Nasal cavity respiratory epithelium epithelial cell of viscerocranial mucosa (primary cell): ENCODE measurements at places on chromosomes 2 and 18. TPM values are rescaled to one million over a fixed set of nuclear protein-coding genes. Genes with fewer than 3 reads are reported as not detected.

The VWC2L gene
- 0.07 TPM in 1 of 2 replicates, not detected in the other for total RNA-seq

The LRRC30 gene
- total RNA-seq = not detected in 2 replicates

The PUM2 gene
- 61.2 and 101 TPM in 2 replicates for total RNA-seq

The CCDC85A gene
- total RNA-seq = 0.07 TPM in 1 of 2 replicates, not detected in the other

The GALNT1 gene
- total RNA-seq = 67.0 and 99.4 TPM in 2 replicates

The CXCR1 gene
- total RNA-seq = not detected in 2 replicates
